ENCODE measurements at places on chromosomes 7 and 10.
A peak's percentile ranks its signal among the peaks of the same experiment; 100 is the strongest.

DNA sequence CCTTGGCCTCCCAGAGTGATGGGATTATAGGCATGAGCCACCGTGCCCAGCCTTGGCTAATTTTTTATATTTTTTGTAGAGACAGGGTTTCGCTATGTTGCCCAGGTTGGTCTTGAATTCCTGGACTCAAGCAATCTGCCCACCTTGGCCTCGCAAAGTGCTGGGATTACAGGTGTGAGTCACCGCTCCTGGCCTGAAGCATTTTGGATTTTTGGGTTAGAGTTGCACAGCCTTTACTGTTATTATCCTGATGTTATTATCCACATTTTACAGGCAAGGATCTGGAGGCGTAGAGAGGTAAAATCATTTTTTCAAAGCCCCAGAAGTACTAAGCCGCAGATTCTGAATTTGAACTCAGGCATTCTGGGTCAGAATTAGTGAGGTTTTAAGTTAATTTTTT is 75.4 kb downstream of the TCF7L2 start:
- DNase-seq = no peak

DNA sequence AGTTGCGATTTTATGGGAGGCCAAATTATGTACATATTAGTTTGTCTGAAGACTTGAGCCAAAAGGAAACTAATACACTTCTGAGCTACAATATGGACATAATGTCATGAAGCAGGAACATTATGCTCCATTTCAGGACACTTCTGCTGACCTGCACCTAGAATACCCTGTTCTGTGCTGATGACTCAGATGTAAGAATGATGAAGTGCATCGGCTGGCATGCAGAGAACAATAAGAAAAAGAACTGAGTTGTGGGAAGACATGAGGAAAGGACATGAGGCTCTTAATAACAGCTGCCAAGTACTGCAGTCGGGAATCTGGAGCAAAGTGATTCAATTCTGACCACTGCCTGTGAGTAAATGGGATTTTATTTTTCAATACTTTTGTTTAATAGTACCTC is 192.9 kb upstream of the VSTM2A start:
- peak; percentile 71 for DNase-seq

DNA sequence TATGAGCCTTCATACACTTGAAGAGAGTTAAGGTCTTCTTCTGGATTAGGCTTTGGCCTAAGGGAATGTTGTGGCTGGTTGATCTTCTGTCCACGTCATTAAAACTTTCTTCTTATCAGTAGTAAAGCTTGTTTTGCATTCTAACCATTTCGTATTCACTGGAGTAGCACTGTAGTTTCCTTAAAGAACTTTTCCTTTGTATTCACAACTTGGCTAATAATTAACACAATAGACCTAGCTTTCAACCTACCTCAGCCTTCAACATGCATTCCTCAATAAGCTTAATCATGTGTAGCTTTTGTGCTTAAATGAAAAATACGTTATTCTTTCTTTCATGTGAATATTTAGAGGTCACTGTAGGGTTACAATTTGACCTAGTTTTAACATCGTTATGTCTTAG is 42.8 kb downstream of the AKR1C8 start:
- DNase-seq = peak; percentile 77

GRCh38 chr10:113028456-113029440 is 78.7 kb downstream of the TCF7L2 start:
- no peak for DNase-seq

DNA sequence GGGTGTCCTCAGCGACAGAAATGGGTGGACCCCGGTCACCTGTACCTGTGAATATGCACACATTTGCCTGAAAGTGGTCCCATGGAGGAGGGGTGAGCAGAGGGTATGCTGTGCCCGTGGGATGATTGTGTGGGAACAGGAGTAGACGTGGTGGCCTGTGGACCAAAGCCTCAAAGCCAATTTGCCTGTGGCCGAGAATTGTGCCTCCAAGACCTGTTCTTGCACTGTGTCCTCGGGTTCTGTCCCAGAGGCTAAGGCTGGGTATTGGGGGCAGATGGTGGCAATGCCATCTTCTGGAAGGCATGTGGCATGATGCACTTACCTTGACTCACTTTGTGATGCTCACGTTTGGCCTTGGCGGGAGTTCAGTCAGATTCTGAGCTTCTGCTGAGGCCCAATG is 351.0 kb downstream of the TCERG1L start:
- DNase-seq = no peak

GRCh38 chr7:11428877-11429581 is 403.0 kb downstream of the THSD7A start:
- no peak for DNase-seq

GRCh38 chr10:72045586-72045985 is 42.8 kb downstream of the SPOCK2 start:
- no peak for DNase-seq

- DNase-seq = no peak
These were observed 93.0 kb downstream of the EBF3 start for GRCh38 chr10:129870961-129871621.

DNA sequence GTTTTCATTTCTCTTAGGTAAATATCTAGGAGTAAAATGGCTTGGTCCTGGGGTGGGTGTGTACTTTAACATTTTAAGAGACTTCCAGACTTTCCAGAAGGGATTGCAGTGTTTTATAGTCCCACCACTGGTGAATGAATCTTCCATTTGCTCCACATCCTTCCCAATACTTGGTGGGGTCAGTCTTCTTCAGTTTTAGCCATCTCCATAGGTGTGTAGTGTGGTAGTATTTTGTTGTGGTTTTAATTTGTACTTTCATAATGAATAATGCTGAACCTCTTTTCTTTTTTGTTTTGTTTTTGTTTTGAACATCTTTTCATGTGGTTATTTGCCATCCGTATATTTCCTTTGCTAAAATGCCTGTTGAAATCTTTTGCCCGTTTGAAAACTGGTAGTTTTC is 86.4 kb downstream of the ANKRD61 start:
- no peak for DNase-seq

Data from kidney glomerular epithelial cell (primary cell).